ENCODE measurements at places on chromosomes 3 and 15. TPM values are rescaled to one million over a fixed set of nuclear protein-coding genes. Genes with fewer than 3 reads are reported as not detected.
A peak's percentile ranks its signal among the peaks of the same experiment; 100 is the strongest.

DNA sequence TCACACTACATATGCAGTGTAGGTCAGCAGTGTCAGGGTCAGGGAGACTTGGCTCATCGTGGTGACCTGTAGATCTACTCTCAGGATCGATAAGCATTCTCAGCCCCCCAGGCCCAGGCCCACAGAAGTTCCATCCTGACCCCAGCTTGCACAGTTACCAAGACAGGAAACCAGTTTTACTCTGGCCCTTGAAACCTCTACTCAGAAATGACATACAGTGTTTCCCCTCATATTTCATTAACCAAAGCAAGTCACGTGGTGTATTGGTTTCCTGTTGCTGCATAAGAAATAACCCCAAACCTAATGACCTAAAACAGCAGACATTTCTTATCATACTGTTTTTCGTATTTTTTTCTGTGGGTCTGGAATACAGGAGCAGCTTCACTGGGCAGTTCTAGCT lies 242.2 kb downstream of the SLCO3A1 start:
- peak overlapping the region; percentile 93 for H3K27ac ChIP-seq
- H3K27me3 ChIP-seq, result no peaks in the 10 kb centered on the region
- peaks cover 50% of the 10 kb centered on the region for H3K4me1 ChIP-seq
- H3K4me3 ChIP-seq, result peak overlapping the region; percentile 70

- H3K36me3 ChIP-seq, result peaks cover 3% of the 10 kb centered on the region
- DNase-seq, result no peak
- no peaks in the 10 kb centered on the region for H3K27me3 ChIP-seq
- H3K4me1 ChIP-seq, result peaks cover 65% of the 10 kb centered on the region
- peak overlapping the region; percentile 97 for H3K27ac ChIP-seq
These were observed 3.8 kb downstream of the NRROS start for GRCh38 chr3:196643201-196643749.

DNA sequence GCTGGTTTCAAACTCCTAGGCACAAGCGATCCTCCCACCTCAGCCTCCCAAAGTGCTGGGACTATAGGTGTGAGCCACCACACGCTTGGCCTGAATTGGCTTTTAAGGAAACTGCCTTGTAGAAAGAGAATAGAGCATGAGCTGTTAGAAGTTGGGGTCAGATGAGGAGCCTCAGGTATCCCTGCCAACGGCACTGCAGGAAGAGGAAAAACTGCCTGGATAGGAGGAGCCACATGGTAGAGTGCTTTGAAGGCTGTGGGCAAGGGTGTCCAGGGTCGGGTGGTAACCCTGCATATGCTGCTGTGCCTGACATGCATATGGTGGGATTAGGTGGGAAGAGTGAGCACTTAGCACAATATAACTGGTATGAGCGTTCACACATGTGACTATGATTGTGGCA lies 55.0 kb downstream of the BSN start:
- H3K27ac ChIP-seq, result no peak overlapping the region
- H3K4me3 ChIP-seq, result no peak overlapping the region
- H3K27me3 ChIP-seq, result no peaks in the 10 kb centered on the region
- no peaks in the 10 kb centered on the region for H3K36me3 ChIP-seq

The CYP1A2 gene
- not detected for total RNA-seq

- H3K36me3 ChIP-seq, result peaks cover 5% of the 10 kb centered on the region
- H3K27me3 ChIP-seq, result no peaks in the 10 kb centered on the region
- no peak overlapping the region for H3K27ac ChIP-seq
These were observed 412.9 kb downstream of the TIGIT start for GRCh38 chr3:114706591-114707232.

DNA sequence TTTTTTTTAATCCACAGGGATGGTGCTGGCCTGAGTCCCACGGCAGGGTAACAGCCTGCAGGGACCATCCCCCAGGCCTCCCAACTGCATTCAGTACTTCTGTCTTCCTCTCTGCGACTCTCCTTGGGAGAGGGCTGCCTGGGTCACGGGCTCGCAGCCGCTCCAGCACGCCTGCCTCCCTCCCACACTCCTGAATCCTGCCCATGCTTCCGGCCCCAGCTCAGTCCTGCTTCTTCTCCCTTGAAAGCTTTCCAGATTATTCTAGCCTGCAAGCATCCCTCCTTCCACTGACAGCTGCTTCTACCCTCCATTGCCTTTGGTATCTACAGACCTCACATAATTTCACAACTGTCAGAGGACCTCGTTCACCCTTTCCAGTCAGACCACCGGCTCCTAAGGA lies 32.4 kb downstream of the MEGF11 start:
- H3K27ac ChIP-seq, result no peak overlapping the region
- H3K4me1 ChIP-seq, result peaks cover 6% of the 10 kb centered on the region
- peaks cover 42% of the 10 kb centered on the region for H3K27me3 ChIP-seq
- DNase-seq, result no peak
- H3K36me3 ChIP-seq, result peaks cover 4% of the 10 kb centered on the region
- H3K4me3 ChIP-seq, result no peak overlapping the region
